ENCODE measurements at places on chromosomes 5 and 9.

GRCh38 chr9:72431036-72431435 lies 66.0 kb upstream of the ZFAND5 start:
- DNase-seq = no peak

GRCh38 chr9:16535555-16535954 lies 334.9 kb downstream of the BNC2 start:
- no peak for DNase-seq

DNA sequence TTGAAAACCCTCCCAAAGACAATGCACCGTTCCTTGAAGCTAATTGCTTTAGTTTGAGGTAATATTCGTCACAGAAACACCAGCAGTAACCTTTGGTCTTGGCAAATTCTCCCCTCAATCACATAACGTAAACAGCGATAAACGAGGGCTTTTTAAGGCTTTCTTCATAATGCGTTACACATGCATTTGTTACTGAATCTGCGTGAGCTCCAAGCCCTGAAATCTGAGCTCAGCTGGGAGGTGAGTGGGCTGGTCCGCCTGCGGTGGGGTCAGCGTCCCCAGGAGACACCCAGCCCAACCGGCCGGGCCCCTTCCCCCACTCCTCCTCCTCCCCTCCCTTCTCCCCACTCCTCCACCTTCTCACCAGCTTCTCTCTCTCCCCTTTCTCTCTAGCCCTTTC lies 91.1 kb downstream of the BARX1 start:
- no peak for DNase-seq

- DNase-seq = no peak
Observed at GRCh38 chr9:73239570-73240265, 88.1 kb downstream of the ANXA1 start.

DNA sequence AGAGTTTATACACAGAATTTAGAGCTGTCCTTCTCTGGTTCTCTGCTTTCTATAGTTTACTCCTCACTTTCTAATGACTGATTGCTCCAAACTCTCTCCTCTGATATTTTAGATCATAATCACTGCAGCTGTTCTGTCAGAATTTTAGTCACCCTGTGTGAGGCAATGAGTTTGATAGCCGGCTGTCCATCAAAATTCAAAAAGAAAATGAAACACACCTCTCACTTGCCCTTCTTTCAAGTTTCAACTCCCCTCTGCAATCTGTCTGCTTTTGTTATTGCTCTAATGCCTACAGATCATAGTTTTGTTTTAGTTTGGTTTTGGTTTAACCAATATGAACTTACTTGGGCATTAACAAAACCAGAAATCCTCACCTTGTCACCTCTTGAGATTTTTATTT lies 23.3 kb upstream of the ABLIM3 start:
- DNase-seq = no peak

GRCh38 chr9:98364086-98364485 lies 108.6 kb upstream of the TBC1D2 start:
- DNase-seq = no peak

- peak; percentile 21 for DNase-seq
Observed at GRCh38 chr9:27247756-27248155, 49.2 kb downstream of the EQTN start.

DNA sequence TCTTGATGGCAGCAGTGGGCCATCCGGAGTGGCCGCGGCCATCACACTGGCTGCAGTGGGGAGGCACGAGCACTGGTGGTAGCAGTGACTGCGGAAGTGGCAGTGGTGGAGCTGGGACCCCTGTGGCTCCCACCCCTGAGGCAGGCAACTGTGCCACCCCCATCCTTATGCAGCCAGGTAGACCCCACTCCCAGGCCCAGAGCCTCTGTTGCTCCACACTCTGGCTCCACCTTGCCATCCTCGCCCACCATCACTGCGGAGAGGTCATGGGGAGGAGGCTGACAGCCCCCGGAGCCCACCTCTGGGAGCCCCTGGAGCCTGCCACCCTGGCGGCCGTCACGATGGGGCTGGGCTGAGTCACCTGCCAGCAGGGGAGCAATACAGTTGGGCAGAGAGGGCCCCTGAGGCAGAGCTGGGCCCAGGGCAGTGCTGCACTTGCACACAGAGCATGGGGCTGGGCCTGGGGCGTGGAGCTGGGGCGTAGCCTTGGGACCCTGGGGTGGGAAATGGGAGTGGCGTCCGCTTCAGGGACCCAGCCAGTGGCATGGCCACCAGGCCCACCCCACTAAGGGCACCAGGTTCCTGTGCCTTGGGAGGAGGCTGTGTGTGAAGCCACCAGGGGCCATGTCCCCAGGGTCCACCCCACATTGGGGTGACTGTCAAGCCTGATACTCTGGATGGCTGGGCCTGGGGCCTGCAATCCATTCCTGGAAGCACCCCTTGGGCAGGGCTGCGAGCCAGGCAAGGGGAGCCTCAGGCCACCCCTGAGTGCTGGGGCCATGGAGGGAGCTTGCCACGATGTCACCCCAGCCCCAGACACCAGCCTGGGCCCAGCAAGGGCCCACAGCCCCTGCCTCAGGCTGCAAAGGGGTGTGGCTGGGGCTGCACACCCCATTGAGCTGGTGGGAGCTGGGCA lies 7.7 kb downstream of the AMBP start:
- DNase-seq = no peak

GRCh38 chr9:95494022-95494415 lies 22.8 kb downstream of the PTCH1 start:
- peak; percentile 77 for DNase-seq

DNA sequence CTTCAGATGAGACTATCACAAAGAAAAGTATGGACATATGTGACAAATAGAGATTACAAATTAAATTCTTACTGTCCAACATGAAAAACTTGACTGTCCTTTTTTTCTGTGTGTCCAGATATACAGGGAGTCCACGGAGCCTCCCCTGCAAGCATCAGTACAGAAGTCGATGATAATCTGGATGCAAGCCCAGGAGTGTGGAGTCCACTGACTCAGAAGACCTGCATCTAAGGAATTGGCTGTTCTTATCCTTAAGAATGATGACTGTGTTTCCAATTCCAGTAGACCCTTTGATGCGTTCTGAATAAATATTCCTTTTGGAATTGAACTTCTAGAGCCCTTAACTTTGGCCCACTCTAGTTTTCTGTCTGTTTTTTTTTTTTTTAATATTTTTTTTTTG lies 56.7 kb upstream of the TAF11L2 start:
- no peak for DNase-seq

- DNase-seq = no peak
Observed at GRCh38 chr5:51034222-51034901, 348.9 kb upstream of the ISL1 start.

DNA sequence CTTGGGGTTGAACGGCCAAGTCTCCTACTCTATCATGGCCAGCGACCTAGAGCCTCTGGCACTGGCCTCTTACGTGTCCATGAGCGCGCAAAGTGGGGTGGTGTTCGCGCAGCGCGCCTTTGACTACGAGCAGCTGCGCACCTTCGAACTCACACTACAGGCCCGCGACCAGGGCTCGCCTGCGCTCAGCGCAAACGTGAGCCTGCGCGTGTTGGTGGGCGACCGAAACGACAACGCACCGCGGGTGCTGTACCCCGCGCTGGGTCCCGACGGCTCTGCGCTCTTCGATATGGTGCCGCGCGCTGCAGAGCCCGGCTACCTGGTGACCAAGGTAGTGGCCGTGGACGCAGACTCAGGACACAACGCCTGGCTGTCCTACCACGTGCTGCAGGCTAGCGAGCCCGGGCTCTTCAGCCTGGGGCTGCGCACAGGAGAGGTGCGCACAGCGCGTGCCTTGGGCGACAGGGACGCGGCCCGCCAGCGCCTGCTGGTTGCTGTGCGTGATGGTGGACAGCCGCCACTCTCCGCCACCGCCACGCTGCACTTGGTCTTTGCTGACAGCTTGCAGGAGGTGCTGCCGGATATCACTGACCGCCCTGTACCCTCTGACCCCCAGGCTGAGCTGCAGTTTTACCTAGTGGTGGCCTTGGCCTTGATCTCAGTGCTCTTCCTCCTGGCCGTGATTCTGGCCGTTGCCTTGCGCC lies 2.0 kb downstream of the PCDHGB5 start:
- DNase-seq = no peak

DNA sequence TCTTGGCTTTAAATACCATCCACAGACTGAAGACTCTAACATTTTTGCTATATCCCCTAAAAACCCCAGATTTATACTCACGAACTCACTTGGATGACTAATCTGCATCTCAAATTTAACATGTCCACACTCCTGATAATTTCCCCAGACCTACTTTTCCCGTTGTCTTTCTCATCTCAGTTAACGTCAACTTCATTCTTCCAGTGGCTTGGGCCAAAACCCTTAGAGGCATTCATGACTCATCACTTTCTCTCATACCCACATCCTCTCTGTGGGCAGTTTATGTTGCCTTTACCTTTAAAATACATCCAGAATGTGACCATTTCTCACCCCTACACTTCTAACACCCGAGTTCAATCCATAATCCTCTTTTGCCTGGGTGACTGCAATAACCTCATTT lies 96.7 kb downstream of the EDIL3 start:
- no peak for DNase-seq

DNA sequence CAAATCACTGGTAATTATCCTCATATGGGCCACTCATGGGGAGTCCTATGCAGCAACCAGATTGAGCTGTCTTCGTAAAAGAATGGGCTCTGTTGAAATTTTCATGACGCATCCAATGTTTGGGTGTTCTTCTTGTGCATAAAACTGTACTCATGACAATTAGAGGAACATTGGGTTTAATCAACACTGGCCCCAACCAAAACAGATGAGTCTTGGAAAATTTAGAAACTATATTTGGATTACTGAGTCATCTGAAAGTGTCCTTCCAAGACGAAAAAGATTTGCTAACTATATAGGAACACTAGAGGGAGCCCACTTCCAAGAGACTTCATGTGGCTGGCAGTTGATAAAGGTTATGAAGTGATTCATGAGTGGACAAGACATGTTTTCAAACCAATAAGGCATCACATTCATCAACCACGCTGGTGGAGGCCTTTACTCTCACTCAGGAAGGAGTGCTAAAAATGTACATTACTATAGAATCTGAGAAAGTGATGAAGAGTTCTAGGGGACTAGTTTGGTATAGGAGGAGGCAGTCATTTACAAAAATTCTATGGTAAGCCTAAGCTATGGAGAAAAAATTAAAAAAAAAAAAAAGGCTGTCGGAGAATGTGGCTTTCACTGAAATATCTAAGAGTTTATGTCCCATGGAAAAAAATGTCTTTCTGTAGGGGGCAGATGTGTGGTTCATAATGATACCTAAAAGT lies 313.5 kb downstream of the PRDM9 start:
- no peak for DNase-seq

- DNase-seq = no peak
Observed at GRCh38 chr5:163542771-163543170, 37.4 kb downstream of the MAT2B start.

GRCh38 chr9:71746023-71746757 lies 22.1 kb downstream of the CEMIP2 start:
- DNase-seq = no peak

- DNase-seq = no peak
Observed at GRCh38 chr5:180639287-180639686, 10.1 kb downstream of the FLT4 start.

- no peak for DNase-seq
Observed at GRCh38 chr9:34373749-34374148, 2.9 kb downstream of the MYORG start.

DNA sequence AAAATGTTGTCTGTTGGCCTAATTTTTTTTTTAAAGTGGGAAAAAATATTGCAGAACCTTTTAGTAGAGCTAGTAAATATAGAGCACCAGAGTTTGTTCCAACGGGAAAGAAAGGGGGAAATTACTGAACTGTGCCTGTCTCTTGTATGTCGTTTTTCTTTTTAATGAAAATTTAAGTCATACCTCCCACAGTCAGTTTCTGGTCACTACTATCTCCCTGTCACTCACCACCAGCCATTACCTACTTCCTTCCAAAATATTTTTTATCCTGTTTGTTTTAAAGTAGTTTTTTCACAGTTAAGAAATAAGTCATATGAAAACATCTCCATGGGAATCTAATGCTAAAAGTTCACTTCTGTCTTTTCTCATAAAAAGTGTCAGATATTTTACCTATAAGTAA lies 21.3 kb downstream of the GPR151 start:
- DNase-seq = no peak

GRCh38 chr5:178346607-178347334 lies 114.2 kb upstream of the PHYKPL start:
- peak; percentile 51 for DNase-seq

DNA sequence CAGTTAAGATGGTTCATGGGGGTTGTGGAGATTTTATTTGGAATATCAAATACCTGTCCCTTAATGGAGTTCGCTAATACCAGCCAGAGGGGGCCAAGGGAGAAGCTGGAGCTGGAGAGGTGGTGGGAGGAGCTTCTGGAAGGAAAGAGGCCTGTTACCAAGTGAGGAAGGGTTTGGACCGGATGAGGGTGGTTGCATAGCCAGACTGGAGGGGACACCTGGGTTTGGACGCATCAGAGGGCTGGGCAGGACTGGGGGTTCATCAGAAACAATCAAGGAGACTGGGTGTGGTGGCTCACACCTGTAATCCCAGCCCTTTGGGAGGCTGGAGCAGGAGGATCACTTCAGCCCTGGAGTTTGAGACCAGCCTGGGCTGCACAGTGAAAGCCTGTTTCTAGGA lies 111.8 kb upstream of the IER5L start:
- DNase-seq = no peak

DNA sequence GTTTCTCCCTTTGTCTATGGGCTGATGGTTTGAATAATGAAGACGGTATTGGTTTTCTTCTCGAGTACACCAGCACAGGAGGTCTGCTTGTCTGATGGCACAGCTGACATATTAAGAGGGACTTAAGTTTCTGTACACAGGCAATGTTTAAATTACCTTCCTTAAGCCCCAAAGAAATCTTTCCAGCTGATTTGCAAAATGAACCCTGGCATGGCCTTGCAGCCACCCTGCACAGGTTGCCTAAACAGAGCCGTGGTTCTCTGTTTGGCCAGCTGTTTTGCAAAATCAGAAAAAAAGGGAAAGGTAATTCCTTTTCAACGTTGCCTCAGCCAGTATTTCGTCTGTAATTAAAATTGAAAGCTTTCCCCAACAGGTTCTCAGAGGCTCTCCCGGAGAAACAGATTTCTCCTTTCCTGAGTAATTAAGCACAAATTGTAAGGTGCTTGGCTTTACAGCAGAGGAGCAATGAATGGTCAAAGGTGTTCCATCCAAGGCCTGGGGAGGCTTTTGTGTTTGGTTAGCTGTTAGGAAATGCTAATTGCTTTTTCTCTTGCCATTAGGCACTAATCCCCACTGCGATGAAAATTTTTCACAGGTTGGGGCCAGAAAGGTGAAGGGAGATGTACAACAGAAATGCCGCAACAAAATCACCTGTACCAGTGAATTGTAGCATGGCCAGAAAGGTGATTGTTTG lies 138.9 kb downstream of the RASEF start:
- no peak for DNase-seq

DNA sequence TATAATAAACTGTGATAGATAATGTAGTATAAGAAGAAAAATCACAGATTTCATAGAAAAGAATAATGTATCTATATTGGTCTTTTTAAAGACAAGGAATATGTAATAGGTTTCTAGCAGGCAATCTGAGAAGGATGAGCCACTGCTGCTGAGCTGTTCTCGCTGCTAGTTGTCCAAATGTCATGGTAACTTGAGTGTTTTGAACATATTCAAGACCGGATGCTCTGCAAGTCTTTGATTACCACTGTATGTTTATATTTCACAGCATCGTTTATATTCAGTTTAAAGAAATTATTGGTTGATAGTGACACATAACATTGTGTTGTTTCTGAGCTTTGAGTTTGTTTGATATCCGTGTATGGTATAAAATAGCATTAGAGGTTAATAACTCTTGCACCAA lies 9.6 kb downstream of the C5orf47 start:
- no peak for DNase-seq
